GM12892 (cell line): ENCODE measurements at places on chromosomes 2 and 18.

GRCh38 chr2:675051-675450 lies 2.2 kb downstream of the TMEM18 start:
- DNase-seq, result no peak

DNA sequence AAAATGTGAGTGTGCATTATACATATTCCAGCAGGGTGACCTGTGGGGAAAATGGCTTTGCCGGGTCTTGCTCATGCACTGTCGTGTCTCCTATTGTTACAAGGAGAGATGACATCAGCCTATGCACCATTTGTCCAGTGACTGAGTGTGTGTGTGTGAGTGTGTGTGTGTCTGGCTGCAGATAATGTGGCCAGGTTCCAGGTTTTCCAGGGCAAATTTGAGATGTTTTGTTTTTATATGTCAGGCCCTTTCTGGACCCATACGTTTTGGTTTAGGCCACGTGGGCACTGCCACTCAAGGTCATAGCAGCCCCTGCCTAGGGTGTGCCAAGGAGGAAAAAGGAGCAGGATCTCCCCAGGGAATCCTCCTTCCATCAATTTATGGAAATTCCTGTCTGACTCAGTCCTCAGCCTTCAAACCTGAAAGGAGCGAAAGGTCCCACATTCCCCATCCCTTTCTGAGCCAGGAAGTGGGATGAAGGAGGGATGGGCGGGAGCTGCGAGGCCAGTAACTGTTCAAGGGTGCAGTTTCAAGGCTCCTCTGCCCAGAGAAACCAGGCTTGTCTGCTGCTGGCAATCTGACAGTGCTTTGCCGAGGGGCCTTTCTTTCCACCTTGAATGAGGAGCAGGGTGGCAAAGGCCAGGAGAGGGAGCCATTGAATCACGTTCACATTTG lies 93.0 kb upstream of the SMAD2 start:
- DNase-seq, result no peak

DNA sequence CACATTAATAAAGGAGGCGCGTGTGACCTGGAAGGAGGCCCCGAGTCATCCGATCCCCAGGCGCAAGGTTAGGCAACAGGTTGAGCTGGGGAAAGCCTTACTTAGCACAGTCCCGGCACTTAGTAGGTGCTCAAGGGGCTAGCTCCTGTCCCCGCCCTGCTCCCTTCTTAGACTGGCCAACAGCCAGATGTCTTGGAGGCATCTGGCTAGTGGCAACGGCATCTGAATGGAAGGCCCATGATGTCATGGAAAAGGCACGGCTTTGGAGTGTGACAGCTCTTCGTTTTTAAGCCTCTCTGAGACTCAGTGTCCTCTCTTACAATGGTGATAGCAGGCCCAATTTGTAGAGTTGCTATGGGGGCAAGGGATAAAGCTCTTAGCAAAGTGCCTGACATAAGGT lies 258.3 kb downstream of the CYRIA start:
- DNase-seq, result no peak

DNA sequence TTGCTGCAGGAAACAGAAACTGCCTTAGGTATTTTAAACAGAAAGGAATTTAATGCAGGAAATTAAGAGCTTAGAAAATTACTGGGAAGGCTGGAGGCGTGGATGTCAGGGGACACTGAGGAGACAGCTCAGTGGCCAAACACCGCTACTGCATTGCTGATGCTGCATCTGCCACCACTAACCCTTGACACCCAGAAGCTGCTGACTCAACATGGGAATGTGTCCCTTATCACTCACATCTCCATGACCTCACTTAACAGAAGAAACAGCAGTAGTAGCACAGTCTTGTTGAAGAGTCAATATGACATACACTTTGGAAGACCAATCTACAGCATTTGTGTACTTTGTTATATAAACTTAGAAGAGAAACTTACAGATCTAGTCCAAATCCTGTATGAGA lies 906.1 kb downstream of the SLC4A3 start:
- no peak for DNase-seq

DNA sequence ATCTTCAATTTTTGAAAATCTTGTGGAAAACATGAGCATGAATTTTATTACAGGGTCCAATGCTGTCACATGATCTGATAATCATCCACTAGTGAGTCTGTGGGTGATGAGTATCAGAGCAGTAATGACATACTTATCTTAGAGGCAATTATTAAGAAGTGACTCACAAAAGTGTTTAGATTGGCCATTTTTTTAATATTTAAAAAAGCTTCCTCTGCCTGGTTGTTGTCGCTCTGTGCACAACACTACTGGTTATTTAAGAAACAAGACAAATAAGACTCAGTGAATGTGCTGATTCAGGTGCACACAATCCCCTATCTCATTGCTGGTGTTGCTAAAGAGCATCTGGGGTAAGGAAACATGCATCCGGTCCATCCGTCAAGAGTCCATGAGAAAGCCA lies 665.8 kb upstream of the ZEB2 start:
- DNase-seq, result no peak

- DNase-seq, result no peak
These were observed 11.8 kb upstream of the LRP1B start for GRCh38 chr2:142142595-142142994.

DNA sequence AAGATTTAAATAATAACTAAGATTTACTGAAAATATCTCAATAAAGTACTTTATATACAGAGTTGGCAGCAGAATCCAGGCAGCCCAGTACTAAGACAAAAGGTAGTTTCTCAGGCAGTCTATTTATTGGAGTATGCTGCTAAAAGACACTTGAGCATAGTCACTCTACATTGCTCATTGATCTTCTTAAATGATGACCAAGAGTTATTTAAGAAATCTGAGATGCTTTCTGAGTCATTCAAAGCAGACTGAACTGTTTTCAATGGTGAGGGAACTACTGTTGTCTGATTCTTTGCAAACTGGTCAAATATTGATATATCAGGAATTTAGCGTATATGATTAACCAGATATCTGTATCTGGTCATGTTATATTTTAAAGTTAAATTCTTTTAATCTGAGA lies 133.6 kb downstream of the PHLPP1 start:
- no peak for DNase-seq

GRCh38 chr2:47069628-47070154 lies 85.4 kb downstream of the STPG4 start:
- no peak for DNase-seq

DNA sequence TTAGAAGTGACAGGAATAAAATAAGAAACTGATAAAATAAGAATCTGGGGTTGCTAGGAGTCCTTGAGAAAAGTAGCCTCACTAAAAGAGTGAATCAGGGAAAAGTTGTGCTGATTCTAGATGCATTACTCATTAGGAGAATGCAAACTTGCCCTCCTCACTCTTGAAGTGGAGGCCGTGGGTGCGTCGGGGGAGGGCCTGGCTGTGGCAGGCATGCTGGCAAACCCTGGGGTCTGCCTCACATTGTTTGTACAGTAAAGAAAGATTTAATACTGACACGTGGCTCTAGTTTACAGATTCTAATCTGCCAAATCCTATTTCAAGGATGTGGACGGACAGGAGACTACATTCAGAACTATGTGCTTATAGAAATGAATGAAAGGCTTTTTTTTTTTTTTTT lies 41.9 kb downstream of the TANC1 start:
- DNase-seq, result no peak

DNA sequence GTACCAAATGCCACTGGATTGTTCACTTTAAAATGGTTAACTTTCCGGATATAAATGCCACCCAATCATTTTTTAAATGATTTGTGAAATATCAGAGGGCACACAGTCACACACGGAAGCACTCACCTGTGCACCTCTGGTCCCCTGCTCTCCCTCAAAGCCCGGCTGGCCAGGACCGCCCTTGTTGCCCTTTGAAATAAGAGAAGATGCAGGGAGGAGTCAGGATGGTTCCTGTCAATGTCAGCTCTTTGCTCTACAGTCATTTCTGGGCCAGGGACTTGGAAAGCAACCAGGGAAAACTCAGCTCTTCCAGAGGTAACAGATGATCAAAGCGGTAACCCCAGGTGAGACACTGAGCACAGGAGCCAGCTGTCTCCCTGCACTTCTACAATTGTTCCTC lies 60.7 kb downstream of the COL6A3 start:
- DNase-seq, result no peak

GRCh38 chr18:38221476-38222100 lies 656.0 kb upstream of the CELF4 start:
- DNase-seq, result no peak

GRCh38 chr18:34224423-34225217 lies at the start of gene NOL4:
TSS of gene NOL4 (minus strand) at chr18:34224913. CDS start at chr18:34223253, 1,660 bp downstream.
- DNase-seq, result no peak

DNA sequence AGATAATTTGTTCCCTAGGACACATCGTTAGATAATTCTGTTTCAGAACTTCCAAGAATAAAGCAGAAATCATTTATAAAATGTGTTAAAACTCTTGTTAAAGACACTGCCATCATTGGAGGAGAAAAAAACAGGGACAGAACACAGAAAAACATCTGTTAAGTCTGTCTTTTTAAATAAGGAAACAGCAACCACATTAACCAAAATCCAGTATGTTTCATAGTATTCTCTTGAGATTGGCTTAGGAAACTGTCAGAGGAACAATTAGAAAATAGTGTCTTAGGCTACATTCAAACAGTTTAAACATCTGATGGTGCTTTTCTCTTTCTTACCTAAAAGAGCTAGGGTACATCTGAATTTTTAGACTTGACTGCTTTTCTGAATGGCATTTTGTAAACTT lies 81.6 kb downstream of the PMS1 start:
- no peak for DNase-seq

DNA sequence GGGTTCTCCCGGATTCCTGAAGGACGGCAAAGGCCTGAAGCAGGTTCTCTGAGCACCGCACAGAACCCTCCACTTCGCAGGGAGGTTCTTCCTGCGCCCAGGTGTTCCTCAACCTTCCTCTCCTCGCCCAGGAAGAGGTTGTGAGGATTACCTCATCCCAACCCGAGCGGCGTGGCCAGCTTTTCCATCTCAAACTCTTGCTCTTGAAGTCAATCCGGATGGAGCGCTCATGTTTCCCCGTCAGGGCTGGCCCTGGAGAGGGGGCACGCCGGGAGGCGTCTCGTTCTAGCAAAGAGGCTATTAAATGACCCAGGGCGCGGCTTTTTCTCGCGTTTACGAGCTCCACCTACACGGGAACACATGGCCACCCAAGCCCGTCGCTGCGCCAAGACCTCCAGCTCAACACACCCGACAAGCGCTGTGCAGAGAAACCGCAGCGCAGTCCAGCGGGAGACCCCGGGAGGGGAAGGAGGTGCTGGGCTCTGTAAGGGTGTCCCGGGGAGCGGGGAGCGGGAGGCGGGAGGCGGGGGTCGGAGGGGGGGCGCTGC lies 540 bp upstream of the RAB10 start:
- no peak for DNase-seq

DNA sequence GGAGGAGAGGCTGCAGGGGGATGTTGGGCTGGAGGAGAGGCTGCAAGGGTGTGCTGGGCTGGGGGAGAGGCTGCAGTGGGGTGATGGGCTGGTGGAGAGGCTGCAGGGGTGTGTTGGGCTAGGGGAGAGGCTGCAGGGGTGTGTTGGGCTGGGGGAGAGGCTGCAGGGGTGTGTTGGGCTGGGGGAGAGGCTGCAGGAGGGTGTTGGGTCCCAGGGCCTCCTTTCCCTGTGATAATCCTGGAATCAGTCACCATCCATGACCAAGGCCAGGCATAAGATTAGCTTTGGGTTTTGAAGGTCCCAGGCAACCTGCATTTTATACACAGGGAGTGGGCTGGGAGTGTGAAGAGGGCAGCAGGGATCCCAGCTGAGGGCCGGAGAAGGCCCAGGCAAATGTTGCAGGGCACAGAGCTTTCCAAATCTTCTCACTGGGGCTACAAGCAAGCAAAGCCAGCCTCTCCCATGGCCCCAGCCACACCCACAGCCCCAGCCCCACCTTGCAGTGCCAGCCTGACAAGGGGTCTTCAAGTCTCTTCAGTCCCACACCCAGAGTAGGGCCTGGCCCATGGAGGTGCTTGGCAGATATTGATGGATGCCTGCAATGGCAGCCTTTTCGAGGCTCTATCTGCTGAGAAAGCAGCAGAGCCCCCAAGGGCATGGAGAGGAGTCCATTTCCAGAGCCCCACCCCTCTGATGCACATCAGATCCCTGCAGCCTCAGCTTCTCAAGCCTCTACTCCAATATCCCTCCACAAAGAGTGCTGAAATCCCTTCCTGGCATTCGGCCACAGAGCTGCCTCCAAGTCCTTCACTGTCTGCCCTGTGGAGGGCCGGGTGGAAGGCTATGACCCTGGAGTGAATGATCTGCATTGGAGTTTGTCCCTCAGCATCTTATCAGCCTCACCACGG lies 50.3 kb upstream of the GLI2 start:
- DNase-seq, result no peak

DNA sequence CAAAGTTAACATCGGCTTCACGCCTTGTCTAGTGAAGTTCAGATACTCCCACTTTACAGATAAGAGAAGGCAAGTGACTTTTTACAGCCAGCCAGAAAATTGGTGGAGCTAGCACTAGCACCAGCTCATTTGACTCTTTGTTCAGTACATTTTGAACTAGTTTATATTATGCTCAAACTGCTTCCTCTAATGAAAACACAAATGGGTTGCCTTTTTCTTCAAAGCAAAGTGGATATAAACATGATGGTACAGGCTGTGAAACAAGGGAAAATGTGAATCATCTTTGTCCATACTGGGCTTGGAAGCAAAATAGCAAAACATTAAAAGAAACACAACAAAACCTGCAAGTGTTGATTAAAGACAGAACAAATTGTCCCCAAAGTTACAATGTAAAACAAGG lies 99.6 kb upstream of the LHCGR start:
- DNase-seq, result no peak

GRCh38 chr18:23798249-23798648 lies 109.0 kb downstream of the LAMA3 start:
- no peak for DNase-seq

DNA sequence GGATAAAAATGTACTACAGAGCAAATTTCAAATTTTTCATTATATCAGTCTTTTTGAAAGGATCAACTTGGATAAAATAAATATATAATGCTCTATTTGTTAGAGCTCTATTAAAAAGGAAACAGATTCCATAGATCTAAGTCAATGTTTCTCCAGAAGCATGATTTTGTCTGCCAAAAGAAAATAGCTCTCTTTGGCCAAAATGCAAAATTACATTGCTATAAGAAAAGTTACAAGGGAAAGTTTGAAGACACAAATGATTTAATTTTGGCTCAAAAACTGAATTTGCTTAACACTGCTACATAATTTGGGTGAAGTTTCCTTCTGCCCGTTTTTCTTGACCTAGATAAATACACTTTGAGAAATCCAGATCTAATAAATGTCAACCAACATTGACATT lies 15.7 kb downstream of the C2orf69 start:
- no peak for DNase-seq

DNA sequence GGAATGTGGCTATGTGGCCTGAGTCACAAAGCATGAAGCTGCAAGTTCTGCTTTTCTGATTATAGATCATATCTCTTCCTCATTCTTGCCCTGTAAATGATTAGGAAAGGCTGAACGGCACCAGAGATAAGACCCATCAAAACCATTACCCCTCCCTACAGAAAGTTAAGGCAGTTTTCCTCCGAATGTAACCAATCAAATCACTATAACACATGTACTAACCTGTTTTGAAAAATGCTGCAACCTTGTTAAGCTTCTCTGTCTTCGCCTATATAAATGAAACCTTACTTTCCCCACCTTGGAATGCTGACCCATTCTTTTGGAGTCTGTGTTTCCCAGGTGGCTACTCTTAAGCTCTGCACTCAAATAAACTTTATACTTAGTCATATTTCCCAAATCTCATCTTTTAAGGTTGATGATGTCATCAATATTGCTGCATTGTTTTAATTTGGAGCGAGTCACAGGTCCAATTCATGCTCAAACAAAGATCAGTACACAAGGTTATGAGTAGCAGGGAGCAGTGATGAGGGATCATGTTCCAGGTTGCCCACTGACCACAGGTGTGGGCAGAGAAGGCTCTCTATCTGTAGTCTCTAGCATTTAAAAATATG lies 662.3 kb downstream of the IRS1 start:
- DNase-seq, result no peak
